Tibial artery (tissue), 4 donors: ENCODE measurements at places on chromosomes 1 and 21.

DNA sequence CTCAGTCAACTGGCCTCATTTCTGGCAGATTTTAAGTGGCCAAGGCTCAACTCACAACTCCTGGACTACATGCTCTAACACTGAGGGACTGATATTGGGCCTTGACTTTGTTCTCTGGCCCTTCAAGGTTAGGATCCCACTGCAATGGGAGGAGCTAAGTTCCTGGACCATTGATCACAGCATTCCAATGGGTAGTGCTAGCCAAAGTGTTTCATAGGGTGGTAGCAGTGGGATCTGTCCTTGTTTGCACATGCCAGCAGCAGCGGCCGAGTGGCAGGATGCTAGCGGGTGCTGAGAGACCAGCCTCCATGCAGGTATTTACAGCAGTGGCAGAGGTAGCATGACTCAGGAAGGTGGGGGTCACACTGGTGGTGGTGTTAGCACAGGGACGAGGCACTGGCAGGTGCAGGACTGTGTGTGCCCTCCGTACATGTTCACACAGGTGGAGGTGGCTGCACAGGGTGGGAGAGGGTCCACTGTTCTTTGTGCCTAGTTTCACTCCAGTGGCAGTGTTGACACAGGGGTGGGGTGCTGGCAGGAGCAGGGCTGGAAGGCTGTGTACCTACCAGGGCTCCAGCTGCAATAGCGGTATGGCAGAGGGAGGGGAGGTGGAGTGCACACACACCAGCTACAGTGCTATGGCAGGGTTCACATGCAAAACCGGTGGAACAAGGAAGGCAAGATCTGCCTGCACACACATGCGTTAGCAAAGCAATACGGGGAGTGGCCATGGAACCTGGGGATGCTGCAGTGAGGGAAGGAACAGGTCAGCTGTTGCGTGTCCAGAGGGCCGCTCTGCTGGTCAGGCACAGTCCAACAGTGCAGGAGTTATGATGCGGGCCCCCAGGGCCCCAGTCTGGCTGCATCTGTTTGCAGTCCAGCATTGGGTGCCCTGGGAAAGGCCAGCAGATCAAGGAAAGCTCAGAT is 51.7 kb downstream of the COL24A1 start:
- H3K36me3 ChIP-seq = no peaks in the 10 kb centered on the region
- H3K4me3 ChIP-seq = no peak overlapping the region
- H3K27ac ChIP-seq = no peak overlapping the region
- H3K4me1 ChIP-seq = no peaks in the 10 kb centered on the region
- H3K27me3 ChIP-seq = no peaks in the 10 kb centered on the region
- DNase-seq = no peak

DNA sequence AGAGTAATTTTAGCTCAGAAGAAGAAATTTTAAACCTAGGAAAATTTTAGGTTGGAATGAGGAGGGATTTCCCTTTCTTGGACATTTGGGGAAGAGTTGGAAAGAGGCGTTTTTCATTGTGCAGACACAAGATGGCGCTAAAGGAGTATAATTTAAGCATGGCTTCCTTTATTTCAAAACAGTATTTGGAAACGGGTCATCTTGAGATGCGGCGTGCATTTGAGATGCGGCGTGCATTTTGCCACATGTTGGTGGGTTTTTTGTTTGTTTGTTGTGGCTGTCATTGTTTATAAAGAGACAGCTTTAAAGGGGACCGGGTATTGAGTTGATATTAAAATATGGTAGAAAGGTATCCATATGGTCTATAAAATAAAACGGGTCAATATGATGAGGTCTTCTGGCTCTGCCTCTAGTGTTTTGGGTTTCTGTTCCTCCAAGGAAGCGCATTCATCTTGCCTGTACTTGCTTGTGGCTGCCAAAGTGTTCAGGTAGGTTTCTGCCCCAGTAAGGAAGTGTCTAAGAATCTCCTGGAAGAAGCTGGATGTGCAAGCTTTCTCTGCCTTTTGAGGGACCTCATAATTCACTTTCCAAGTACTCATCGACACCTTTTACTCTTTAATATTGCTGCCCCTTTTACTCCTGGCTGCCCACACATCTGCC is 210.3 kb downstream of the SLC35F3 start:
- peaks cover 3% of the 10 kb centered on the region for H3K27me3 ChIP-seq
- no peak overlapping the region for H3K4me3 ChIP-seq
- H3K27ac ChIP-seq = no peak overlapping the region

DNA sequence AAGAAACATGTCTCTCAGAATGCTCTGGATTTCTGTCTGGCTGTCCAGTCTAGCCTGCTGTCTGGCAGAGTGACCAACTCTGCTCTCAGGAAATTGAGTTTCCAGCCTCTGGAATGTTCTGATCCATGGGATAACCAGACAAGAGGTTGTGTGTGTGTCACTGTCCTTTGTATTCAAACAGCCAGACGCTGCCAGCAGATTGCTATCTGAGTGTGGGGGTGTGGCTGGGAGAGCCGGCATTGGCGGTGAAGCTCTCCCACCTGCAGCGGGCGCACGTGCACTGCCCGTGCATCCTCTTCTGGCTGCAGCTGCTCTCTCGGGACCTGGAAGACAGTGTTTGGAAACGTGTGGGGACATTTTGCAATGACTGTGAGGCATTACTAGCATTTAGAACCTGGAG is 26.1 kb downstream of the PKP1 start:
- no peak overlapping the region for H3K27ac ChIP-seq
- H3K36me3 ChIP-seq = no peaks in the 10 kb centered on the region
- H3K4me1 ChIP-seq = no peaks in the 10 kb centered on the region
- H3K4me3 ChIP-seq = no peak overlapping the region
- DNase-seq = peak; percentile 57

- H3K4me1 ChIP-seq = no peaks in the 10 kb centered on the region
- H3K4me3 ChIP-seq = no peak overlapping the region
- no peaks in the 10 kb centered on the region for H3K36me3 ChIP-seq
- H3K27ac ChIP-seq = no peak overlapping the region
Observed at GRCh38 chr21:16667395-16667794, 845.4 kb upstream of the CXADR start.

- no peak overlapping the region for H3K27ac ChIP-seq
- H3K4me1 ChIP-seq = peaks cover 39% of the 10 kb centered on the region
- H3K27me3 ChIP-seq = no peaks in the 10 kb centered on the region
- no peaks in the 10 kb centered on the region for H3K36me3 ChIP-seq
Observed at GRCh38 chr1:223827193-223827663, 18.5 kb downstream of the TP53BP2 start.
